Islet precursor cell (in vitro differentiated cells): ENCODE measurements at places on chromosomes 7 and 10.

GRCh38 chr7:155441856-155442255, 16.1 kb upstream of the EN2 start:
- DNase-seq, result no peak

- DNase-seq, result no peak
Measured at GRCh38 chr7:3451701-3452100, 150.6 kb downstream of the SDK1 start.

DNA sequence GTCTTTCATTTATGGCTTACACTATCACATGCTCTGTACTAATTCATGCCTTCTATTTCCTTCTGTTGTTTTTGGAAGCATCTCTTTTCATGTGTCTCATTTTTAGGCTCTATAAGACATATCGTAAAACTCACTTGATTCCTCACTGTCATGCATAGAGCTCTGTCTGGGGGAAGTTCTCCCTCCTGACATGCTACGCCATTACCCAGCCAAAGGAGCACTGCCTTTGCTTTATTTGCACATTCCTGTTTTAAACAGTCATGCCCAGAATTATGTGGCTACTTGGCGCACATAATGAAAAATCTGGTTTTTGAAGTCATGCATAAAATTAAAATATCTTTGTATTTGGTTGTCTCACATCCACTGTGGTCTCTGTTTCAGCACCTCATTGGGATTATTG, 17.6 kb upstream of the AKR1C3 start:
- DNase-seq, result no peak

DNA sequence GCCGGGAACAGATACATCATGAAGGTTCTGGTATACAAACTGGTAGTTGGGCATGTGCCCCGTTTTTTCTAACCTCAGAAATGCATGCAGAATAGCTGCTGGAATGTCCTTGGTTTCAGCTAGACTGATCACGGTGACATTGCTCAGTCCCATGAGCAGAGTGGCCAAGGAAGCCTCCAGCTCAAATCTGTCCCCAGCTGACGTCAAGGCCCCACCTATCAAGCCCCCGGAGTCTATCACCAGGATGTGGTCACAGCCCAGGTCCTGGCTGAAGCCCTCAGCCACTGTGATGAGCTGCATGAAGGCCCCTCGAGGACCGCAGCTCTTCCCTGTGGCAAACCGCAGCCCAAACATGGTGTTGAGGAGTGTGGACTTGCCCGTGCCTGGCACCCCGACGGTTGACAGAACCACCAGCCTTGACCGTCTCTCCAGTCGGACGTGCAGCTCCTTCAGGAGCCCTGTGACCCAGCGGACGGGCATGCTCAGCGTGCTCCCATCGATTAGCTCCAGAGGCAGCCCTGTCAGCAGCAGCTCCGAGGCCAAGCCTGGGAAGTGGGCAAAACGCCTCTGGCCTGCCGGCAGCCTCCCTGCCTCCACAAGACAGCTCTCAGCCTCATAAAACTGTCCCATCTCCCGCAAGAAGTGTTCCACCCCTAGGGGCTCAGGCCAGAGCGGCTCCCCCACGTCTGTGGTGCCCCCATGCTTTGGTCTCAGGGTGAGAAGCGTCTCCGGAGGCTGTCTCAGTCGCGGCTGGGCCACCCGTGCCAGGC, 7.8 kb upstream of the MRPS24 start:
- no peak for DNase-seq

DNA sequence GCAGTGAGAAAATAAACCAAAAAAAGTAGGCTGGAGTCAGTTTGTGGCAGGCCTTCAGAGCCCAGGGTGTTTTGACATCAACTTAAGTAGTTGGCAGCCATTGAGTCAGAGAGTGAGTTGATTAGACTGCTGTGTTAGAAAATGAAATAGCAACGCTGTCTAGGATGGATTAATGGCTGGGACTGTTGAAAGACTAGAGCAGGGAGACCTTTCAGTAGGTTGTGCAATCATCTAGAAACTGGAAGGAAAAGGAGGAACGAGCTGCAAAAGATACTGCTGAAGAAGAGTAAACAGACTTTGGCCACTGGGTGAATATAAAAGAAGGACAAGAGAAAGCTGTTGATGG, 28.6 kb upstream of the TRIL start:
- no peak for DNase-seq

GRCh38 chr10:117545141-117546019, 2.8 kb downstream of the EMX2 start:
- peak; percentile 69 for DNase-seq

GRCh38 chr10:106957823-106958588, 206.5 kb downstream of the SORCS1 start:
- DNase-seq, result no peak

DNA sequence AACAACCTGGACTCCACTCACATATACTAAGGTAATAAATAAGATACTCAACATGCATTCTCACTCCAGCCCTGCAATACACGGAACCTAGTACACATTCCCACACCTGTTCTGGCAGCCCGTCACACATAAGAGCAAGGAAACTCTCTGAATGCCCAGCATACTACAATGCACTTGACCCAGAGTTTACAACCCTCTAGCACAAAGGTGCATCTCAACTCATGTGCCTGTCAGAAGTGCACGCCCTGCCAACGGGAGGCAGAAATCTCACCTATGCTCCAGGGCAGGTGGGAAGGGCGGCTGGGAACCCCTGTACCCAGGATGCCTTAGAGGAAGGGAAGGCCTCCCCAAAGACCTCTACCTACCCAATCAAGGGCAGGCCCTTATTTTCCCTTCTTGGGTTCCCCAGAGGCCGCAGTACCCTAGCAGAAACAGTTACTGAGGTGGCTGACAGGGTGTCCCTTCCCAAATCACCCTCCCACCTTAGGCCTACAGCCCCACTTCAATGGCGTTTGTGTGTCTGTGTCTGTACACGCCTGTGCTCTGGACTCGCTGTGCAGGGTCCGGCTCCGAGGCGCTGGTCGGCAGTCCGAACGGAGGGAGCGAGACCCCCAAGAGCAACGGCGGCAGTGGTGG, 2.0 kb downstream of the EVX1 start:
- no peak for DNase-seq

GRCh38 chr7:134798155-134798554, 18.7 kb downstream of the CALD1 start:
- no peak for DNase-seq

DNA sequence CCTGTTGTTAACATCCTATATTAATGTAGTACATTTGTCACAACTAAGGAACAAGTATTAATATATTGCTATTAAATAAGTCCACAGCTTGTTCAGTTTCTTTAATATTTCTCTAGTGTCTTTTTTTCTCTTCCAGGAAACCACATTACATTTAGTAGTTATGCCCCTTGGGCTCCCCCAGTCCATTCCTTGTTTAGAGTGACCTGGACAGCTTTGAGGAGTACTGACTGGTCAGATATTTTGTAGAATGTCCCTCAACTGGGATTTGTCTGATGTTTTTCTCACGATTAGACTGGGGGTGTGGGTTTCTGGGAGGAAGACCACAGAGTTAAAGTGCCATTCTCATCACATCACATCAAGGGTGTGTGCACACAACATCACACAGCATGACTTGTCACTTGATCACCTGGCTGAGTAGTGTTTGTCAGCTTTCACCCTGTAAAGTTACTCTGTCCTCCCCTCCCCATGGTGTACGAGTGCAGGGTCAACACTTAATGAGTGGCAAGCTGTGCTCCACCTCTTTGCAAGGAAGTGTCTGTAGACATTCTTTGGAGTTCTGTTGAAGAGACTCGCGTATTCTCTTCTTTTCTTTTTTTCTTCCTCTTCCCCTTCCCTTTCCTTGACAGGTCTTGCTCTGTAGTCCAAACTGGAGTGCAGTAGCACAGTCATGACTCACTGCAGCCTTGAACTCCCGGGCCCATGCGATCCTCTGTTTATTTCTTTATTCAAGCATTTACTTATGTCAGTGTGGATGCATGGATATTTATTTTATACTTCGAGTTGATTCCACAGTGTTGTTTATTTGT, 10.2 kb downstream of the LMTK2 start:
- no peak for DNase-seq

- DNase-seq, result no peak
Measured at GRCh38 chr10:31586723-31587638, 268.0 kb downstream of the ZEB1 start.

DNA sequence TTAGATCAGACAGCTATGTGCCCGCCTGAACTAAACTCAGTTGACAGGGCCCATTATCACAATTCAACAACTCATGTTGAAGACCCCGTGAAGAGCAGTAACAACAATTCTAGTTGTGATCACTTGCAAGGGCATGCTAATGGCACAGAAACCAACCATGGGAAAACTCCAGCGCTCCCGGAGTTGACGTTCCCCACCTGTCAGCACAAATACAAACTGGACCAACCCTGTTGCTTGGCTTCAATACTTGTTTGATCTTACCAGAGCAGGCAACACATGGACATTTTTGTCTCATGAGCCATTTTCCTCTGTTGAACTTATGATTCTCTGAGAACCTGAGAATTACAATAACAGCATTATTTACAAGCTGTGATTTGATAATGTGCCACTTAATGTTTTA, 119.0 kb upstream of the LANCL2 start:
- no peak for DNase-seq

GRCh38 chr10:84265418-84265817, 20.6 kb downstream of the RGR start:
- no peak for DNase-seq

DNA sequence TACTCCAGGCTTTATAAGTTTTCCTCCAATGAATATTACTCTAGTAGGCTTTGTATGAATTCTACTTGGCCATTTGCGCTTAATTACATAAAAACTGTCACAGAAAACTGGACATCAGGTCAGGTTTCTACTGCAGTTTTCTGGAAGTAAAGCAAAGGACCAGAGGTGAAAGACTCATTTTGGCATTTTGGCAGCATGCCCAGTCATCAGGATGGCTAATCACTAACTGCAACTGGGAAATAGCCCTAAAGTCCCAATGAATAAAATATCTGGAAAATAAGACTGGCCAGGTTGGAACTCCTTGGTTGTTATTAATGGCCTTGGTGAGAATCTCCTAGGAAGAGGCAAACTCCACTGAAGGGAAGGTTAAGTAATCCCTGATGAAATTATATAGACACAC, 75.5 kb downstream of the COPG2 start:
- DNase-seq, result no peak

- no peak for DNase-seq
Measured at GRCh38 chr10:77592510-77592909, 45.1 kb downstream of the KCNMA1 start.

DNA sequence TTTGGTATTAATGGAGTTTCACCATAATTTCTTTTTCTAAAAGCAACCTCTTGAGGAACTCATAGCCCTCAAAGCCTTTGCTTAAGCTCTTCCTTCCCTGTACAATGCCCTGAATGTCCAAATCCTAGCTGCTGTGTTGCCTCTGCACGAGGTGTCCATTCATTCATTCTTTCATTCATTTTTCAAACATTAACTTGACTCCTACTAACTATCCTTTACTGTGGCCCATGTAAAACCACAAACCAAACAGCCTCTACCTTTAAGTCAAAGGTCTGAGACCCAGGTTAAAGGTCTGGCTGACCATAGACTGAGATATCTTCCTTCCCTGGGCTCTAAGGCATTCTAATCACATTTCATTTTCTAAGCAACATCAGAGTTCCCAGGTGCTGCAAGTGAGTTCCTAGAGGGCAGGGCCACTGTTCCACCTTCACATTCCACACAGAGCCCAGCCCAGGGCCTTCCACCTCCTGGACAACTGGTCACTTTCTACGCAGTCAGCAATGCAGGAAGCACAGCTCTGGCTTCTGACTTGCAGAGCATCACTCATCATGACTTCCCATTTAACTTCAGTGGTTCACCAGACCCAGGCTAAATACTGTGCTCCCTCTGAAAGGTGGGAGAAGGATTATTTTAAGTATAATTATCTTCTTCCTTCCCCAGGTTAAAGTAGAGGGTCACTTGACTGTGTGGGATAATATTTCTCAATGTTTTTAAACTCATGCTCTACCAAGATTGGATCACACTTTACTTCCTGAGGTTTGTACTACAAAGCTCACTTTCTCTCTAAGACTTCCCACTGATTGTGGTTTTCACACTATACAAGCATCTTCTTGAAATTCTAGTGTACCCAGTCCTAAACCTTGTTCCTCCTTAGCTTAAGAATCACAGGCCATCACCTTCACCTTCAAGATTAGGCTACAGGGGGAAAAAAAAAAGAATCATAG, 19.1 kb downstream of the ATXN7L1 start:
- no peak for DNase-seq

DNA sequence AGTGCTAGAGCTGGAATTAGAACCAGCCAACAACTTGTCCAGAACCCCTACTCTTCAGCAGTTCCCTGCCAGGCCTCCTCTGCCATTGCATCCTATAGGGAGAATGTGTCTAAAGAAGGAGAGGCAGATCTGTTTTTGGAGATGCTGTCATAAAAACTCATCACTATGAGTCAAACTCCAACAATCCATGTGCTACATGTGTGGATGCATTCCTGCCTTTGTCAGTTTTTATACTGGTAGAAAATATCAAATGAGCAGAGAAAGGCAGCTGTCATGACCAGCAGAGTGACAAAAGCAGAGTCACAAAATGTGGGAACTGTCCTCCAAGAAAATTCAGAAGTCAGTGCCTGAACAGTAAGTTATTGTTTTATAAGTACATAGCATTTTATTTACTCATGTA, 93.0 kb downstream of the ABLIM1 start:
- DNase-seq, result no peak

DNA sequence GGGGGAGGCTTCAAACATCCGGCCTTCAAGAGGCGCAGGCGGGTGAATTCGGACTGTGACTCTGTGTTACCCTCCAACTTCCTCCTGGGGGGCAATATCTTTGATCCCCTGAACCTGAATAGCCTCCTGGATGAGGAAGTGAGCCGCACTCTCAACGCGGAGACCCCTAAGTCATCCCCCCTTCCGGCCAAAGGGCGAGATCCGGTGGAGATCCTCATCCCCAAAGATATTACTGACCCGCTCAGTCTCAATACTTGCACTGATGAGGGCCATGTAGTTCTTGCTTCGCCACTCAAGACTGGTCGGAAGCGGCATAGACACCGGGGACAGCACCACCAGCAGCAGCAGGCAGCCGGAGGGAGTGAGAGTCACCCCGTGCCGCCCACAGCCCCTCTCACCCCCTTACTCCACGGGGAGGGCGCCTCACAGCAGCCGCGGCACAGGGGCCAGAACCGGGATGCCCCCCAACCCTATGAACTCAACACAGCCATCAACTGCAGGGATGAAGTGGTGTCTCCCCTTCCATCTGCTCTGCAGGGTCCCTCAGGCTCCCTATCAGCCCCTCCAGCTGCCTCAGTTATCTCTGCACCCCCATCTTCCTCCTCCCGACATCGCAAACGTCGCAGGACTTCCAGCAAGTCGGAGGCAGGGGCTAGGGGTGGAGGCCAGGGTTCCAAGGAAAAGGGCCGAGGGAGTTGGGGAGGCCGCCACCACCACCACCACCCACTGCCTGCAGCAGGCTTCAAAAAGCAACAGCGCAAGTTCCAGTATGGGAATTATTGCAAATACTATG, 1.1 kb downstream of the MEPCE start:
- peak; percentile 61 for DNase-seq

DNA sequence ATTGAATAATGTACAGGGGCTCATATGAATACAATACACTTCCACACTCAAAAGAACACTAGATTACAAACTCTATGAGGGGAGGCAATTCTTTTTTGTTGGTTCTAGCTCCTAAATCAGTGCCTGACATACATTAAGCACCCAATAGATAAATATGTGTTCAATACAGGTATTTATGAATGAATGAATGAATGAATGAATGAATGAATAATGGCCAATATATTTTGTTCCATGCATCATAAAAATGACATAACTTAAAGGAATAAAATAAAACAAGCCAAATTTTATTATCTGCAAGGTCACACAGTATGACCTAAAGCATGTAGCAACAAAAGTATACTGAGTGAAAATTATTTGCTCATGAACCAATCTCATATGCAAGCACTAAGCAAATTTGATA, 168.9 kb downstream of the CACNA2D1 start:
- DNase-seq, result no peak

- DNase-seq, result no peak
Measured at GRCh38 chr7:103538964-103539709, 93.1 kb upstream of the SLC26A5 start.
